CD4-positive, alpha-beta memory T cell (primary cell): ENCODE measurements at places on chromosomes 1 and 21. TPM values are rescaled to one million over a fixed set of nuclear protein-coding genes. Genes with fewer than 3 reads are reported as not detected.

CFHR2 gene
- total RNA-seq, result not detected

CCDC17 gene
- 8.3 TPM for total RNA-seq

ADAM15 gene
- 33.6 TPM for total RNA-seq

RORC gene
- total RNA-seq, result 10.0 TPM

C1orf141 gene
- total RNA-seq, result not detected

HPCA gene
- 0.70 TPM for total RNA-seq

CELF3 gene
- total RNA-seq, result not detected

BROX gene
- total RNA-seq, result 64.6 TPM

OR2L3 gene
- total RNA-seq, result 0.17 TPM

DNA sequence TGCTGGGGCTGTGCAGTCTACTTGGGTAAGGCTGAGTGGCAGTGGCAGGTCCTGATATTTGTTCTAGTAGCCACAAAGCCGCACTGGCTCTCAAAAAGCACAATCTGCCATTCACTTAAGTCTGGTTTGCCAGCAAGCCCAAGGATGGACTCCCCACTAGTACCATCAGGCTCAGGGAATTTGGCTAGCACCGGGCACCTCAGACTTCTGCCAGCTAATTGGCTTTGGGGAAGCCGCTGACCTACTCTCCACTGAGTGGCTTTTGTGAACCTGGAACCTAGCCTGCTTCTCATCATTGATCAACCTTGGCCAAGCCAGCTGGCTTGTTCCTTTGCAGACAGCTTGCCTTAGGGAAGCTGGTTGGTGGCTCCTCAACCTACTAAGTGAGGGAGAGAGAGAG is 83.1 kb downstream of the ESRRG start:
- H3K4me1 ChIP-seq, result no peaks in the 10 kb centered on the region
- DNase-seq, result no peak
- H3K27ac ChIP-seq, result no peak overlapping the region
- no peaks in the 10 kb centered on the region for H3K27me3 ChIP-seq

- H3K27me3 ChIP-seq, result no peaks in the 10 kb centered on the region
- H3K4me1 ChIP-seq, result no peaks in the 10 kb centered on the region
- no peaks in the 10 kb centered on the region for H3K36me3 ChIP-seq
- H3K27ac ChIP-seq, result no peak overlapping the region
- DNase-seq, result no peak
These were observed 61.6 kb downstream of the ZBTB18 start for GRCh38 chr1:244112636-244113035.

DNA sequence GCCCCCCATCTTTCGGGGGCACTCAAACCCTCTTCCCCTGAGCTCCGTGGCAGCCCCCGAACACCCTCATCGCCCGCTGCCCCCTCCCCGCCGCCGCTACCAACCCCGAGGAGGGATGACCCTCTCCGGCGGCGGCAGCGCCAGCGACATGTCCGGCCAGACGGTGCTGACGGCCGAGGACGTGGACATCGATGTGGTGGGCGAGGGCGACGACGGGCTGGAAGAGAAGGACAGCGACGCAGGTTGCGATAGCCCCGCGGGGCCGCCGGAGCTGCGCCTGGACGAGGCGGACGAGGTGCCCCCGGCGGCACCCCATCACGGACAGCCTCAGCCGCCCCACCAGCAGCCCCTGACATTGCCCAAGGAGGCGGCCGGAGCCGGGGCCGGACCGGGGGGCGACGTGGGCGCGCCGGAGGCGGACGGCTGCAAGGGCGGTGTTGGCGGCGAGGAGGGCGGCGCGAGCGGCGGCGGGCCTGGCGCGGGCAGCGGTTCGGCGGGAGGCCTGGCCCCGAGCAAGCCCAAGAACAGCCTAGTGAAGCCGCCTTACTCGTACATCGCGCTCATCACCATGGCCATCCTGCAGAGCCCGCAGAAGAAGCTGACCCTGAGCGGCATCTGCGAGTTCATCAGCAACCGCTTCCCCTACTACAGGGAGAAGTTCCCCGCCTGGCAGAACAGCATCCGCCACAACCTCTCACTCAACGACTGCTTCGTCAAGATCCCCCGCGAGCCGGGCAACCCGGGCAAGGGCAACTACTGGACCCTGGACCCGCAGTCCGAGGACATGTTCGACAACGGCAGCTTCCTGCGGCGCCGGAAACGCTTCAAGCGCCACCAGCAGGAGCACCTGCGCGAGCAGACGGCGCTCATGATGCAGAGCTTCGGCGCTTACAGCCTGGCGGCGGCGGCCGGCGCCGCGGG is 837 bp downstream of the FOXD3 start:
- H3K4me1 ChIP-seq, result peaks cover 23% of the 10 kb centered on the region
- no peak overlapping the region for H3K27ac ChIP-seq
- H3K4me3 ChIP-seq, result no peak overlapping the region
- no peaks in the 10 kb centered on the region for H3K36me3 ChIP-seq
- peak; percentile 67 for DNase-seq

- H3K4me3 ChIP-seq, result no peak overlapping the region
- H3K27ac ChIP-seq, result no peak overlapping the region
- DNase-seq, result peak; percentile 41
- no peaks in the 10 kb centered on the region for H3K36me3 ChIP-seq
- peaks cover 12% of the 10 kb centered on the region for H3K4me1 ChIP-seq
These were observed 15.9 kb upstream of the IFNAR1 start for GRCh38 chr21:33308586-33309490.

DNA sequence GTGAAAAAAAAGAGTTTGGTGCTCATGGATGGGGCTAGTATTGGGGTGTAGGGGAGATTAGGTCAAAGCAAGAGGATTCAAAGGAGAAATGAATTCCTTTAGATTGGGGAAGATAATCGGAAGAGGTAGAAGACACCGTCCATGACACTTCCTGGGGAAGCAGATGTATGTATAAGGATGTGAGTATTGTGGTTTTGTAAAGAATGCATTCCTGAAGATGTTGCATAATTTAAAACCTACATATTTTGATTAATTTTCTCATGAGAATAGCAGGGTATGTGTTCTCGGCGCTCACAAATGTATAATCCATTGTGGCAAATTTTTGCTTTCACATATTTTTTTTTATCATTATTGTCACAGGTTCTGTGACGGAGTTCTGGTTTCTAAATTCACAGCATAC is 5.5 kb upstream of the LGALS8 start:
- H3K4me3 ChIP-seq, result no peak overlapping the region
- H3K36me3 ChIP-seq, result no peaks in the 10 kb centered on the region
- H3K27ac ChIP-seq, result no peak overlapping the region

- H3K27ac ChIP-seq, result no peak overlapping the region
- no peaks in the 10 kb centered on the region for H3K4me1 ChIP-seq
- no peak overlapping the region for H3K4me3 ChIP-seq
- H3K27me3 ChIP-seq, result no peaks in the 10 kb centered on the region
- no peak for DNase-seq
These were observed 83.5 kb upstream of the SIM2 start for GRCh38 chr21:36615274-36615964.

DNA sequence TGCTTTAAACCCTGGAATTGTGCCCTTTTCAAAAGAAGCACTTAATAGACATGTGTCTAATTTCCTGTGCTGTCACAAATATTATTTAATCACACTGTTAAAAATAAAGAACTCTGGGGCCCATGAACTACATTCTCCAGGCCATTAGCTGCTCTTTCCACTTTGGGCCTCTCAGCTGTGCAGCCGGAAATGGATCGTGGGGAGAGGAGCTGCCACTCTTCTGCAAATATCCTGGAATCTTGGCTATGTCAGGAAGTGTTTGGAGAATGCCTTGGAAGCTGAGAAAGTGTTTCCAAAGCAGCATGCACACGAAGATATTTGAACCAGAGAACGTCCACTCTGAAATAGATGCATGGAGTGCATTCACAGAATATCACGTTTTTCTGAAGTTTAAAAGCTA is 27.5 kb upstream of the VPS26C start:
- no peaks in the 10 kb centered on the region for H3K36me3 ChIP-seq
- H3K27me3 ChIP-seq, result peaks cover 9% of the 10 kb centered on the region
- no peaks in the 10 kb centered on the region for H3K4me1 ChIP-seq

GRCh38 chr1:155004352-155005075 is 1.9 kb downstream of the ZBTB7B start:
- H3K36me3 ChIP-seq, result no peaks in the 10 kb centered on the region
- H3K4me1 ChIP-seq, result peaks cover 57% of the 10 kb centered on the region
- peak overlapping the region; percentile 95 for H3K4me3 ChIP-seq
- DNase-seq, result no peak
- no peaks in the 10 kb centered on the region for H3K27me3 ChIP-seq
- H3K27ac ChIP-seq, result peak overlapping the region; percentile 86

DNA sequence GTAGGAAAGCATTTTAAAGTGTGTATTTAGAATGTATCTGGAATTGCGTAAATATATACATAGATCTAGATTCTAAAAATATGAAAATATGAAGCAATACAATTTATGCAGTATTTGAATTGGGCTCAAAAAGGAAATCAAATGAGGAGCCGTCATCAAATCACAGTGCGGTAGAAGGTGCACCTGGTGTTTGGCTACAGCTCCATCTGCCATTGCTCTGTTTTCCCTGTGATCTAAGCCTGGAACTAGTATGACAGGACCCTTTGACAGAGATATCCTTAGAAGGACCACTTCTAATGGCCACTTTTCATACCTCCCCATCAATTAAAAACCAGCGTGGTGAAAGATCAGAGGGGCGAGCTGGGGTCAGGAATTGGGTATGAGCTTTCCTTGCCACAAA is 202.6 kb downstream of the NFIA start:
- H3K27me3 ChIP-seq, result no peaks in the 10 kb centered on the region
- H3K36me3 ChIP-seq, result no peaks in the 10 kb centered on the region
- no peaks in the 10 kb centered on the region for H3K4me1 ChIP-seq
- H3K27ac ChIP-seq, result no peak overlapping the region
- H3K4me3 ChIP-seq, result no peak overlapping the region

DNA sequence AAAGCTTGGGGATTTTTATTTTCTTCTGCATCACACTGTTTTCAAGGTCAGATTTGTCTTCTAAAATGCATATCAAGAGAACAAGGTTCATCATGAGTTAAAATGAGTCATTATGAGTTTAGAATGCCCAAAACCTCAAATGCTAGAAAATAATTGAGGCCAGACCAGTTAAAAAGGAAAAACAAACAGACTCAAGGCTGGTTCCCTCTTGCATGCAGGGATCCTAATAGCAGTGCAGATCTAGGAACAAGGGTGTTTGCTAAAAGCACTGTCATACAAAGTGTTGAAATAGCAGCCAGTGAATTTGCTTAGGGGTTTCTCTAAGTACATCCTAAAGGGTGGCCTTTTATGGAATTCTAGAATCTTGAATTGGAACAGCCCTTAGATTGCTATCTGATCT is 15.3 kb downstream of the BEND5 start:
- DNase-seq, result no peak
- H3K27me3 ChIP-seq, result no peaks in the 10 kb centered on the region
- H3K36me3 ChIP-seq, result no peaks in the 10 kb centered on the region

DNA sequence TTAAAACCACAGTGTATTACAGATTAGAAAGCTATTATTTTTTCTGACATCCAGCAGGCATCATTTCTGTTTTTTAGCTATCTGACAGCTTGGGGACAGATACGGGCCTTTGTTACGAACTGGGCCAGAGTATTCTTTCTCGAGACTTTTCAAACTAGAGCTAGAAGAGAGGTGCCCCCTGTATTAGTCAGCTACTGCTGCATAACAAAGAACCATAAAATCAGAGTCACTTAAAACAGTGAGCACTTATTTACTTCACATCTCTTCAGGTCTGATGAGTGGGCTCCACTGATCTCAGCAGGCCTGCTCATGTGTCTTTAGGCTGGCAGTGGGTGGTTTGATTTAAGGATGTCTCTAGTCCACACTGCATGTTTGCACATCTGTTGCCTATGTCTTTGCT is 67.8 kb downstream of the BACH1 start:
- no peaks in the 10 kb centered on the region for H3K27me3 ChIP-seq
- H3K4me3 ChIP-seq, result no peak overlapping the region

GRCh38 chr1:198175423-198176170 is 18.8 kb downstream of the NEK7 start:
- H3K4me3 ChIP-seq, result peak overlapping the region; percentile 7
- H3K4me1 ChIP-seq, result peaks cover 98% of the 10 kb centered on the region
- H3K36me3 ChIP-seq, result no peaks in the 10 kb centered on the region
- no peaks in the 10 kb centered on the region for H3K27me3 ChIP-seq
- peak overlapping the region; percentile 42 for H3K27ac ChIP-seq

GRCh38 chr1:37038227-37039093 is 4.1 kb upstream of the GRIK3 start:
- no peak overlapping the region for H3K4me3 ChIP-seq
- H3K36me3 ChIP-seq, result no peaks in the 10 kb centered on the region
- DNase-seq, result no peak
- H3K27ac ChIP-seq, result no peak overlapping the region

DNA sequence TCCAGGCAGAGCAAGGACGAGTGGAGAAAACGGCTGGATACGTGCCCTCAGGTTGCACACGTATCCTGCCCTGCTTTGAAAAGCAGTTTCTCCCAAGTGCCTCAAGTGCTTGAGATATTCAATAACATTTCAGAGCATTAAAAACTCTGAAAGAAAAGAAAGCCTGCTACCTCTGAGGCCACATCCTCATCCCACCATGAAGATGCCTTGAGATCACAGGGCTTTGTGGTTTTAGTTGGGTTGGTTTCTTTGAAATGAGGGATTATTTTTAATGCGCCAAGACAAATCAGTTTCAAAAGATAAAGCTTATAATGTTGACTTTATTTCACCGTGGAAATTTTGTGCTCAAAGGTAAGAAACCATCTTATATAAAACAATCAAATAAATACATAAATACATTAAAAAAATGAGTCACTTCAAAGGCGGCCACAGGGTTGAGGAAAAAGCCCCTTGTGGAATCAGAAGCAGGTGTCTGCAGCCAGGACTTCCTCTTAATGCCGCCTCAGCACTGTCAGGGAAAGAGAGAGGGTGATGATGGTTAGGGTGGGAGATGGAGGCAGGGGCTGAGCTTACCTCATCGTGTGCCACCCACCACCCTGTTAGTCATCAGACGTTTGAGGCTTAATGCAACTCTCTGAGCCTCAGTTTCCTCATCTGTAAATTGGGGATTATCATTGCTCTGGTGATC is 1.4 kb downstream of the NPPB start:
- no peaks in the 10 kb centered on the region for H3K36me3 ChIP-seq
- peaks cover 23% of the 10 kb centered on the region for H3K27me3 ChIP-seq
- no peak overlapping the region for H3K4me3 ChIP-seq
- DNase-seq, result no peak
- H3K4me1 ChIP-seq, result no peaks in the 10 kb centered on the region

- no peak overlapping the region for H3K4me3 ChIP-seq
- H3K27ac ChIP-seq, result no peak overlapping the region
- no peaks in the 10 kb centered on the region for H3K4me1 ChIP-seq
- H3K36me3 ChIP-seq, result peaks cover 4% of the 10 kb centered on the region
These were observed 50.3 kb downstream of the ARHGEF16 start for GRCh38 chr1:3504822-3505153.

DNA sequence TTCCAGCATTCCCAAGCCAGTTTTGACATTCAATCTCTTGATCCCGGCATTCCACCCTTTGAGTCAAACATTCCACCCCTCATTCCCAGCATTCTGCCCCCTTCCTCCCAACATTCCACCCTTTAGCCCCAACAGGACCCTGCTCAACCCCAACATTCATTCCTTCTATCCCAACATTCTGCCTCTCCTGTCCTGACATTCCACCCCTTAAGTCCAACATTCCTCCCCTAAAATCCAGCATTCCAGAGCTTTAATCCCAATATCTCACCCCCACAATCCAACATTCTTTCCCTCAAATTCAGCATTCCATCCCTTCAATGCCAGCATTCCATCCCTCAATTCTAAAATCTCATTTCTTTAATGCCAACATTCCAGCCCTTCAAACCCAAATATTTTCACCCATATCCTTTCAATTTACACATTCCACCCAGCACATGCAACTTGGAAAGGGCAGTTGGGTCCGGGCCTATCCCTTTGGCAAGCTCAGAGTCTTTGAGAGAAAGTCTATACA is 22.9 kb downstream of the DDX20 start:
- no peaks in the 10 kb centered on the region for H3K4me1 ChIP-seq
- DNase-seq, result no peak
- H3K4me3 ChIP-seq, result no peak overlapping the region
- H3K27ac ChIP-seq, result no peak overlapping the region
- H3K36me3 ChIP-seq, result no peaks in the 10 kb centered on the region
